ENCODE measurements at places on chromosomes 7 and 10.

- DNase-seq: no peak
Observed at GRCh38 chr7:92631067-92631849, 41.1 kb upstream of the FAM133B start.

DNA sequence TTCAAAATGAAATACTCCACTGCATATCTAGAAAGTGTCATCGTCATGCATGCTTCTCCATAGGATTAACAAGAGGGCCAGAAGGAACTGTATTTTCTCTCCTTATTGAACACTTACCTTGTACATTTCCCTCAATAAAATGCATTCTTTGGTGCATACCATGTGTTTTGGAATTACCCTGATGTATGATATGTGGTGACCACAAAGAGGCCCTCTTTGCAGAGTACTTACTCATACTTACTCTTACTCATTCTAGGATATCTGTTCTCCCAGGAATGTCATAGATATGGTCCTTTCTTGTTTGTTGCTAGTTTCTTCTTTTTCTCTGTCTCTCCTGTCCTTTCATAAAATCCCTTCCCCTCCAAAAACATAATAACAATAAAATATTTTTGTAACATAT, 1087.1 kb upstream of the POT1 start:
- no peak for DNase-seq

DNA sequence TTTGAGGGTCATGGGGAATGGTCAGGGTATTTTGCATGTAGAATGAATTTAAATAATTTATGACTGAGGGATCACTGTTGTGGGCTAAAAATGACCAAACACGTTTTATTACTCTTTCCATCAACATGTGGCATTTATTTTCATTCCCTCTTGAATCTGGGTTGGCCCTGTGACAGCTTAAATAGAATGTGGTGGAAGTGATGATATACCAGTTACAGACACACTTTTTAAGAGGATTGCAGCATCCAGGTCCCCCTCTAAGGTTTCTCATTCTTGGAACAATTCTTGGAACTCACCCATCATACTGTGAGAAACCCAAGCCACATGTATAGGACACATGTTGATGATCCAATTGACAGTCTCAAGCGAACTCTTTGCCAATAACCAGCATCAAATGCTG, 272.4 kb downstream of the ETV1 start:
- no peak for DNase-seq

DNA sequence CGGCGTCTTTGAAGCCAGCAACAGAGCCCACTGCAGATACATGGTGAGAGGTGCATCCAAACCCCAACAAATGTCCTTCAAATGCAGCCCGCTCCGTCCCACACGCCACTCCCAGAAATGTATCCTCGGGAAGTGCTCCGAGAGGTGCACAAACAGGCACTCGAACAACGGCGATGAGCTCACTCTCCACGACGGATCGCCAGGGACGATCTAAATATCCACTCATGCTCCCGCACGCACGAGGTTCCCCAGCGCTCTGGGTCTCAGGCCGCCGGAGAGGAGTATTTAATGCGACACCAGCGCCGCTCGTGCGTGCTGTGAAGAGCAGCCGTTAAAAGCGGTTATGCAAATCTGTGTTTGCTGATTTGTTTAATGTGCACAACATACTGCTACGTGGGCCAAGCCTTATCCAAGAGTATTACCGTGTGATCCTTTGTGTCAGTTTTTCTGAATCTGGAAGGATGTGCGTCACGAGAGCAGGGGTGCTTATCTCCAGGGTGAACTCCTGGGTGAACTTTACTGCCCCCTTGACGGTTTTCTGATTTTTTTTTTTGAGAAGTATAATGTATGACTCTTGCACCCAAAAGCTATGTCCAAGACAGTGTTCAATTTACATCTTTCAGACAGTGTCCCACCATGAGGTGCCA, 48.5 kb upstream of the PPP2R2D start:
- no peak for DNase-seq

GRCh38 chr10:114748241-114748640, 73.3 kb upstream of the FHIP2A start:
- DNase-seq: no peak

DNA sequence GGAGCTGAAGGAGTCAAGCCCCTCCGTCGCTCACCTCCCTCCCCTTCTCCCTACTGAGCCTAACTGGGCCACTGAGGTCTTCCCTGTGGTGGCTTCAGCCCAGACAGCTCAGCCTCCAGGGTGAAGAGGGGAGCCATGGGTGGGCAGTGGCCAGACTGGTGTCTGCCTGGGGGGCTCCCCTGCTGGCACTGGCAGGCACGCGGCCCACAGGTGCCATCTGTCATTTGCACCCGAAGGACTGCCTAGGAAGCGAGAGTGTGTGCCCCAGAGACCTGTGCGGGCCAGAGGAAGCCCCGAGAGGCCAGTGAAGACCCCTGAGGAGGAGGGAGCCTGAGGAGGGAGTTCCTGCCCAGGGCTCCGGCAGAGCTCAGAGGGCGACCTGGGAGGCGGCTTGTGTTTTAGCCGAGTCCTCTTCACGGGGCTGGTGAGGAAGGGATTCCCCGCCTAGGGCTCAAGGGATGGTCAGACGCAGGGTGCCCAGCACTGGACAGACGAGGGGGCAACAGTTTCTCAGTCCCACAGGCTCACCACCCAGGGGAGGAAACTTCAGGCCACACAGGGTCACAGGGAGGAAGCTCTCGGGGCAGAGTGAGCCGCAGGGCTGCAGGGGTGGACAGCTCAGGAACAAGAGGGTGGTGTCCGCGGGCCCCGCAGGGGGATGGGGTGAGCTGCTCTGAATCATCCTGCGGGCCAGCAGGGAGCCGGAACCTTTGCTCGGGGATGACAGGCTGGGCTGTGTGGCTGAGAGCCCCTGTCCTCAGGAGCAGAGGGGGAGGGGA, 76.2 kb upstream of the PPP2R2D start:
- no peak for DNase-seq

Measured in NCI-H1092 (cell line).